ENCODE measurements at places on chromosomes 1 and 21.

- DNase-seq, result no peak
Observed at GRCh38 chr1:246351721-246352120, 155.4 kb downstream of the SMYD3 start.

DNA sequence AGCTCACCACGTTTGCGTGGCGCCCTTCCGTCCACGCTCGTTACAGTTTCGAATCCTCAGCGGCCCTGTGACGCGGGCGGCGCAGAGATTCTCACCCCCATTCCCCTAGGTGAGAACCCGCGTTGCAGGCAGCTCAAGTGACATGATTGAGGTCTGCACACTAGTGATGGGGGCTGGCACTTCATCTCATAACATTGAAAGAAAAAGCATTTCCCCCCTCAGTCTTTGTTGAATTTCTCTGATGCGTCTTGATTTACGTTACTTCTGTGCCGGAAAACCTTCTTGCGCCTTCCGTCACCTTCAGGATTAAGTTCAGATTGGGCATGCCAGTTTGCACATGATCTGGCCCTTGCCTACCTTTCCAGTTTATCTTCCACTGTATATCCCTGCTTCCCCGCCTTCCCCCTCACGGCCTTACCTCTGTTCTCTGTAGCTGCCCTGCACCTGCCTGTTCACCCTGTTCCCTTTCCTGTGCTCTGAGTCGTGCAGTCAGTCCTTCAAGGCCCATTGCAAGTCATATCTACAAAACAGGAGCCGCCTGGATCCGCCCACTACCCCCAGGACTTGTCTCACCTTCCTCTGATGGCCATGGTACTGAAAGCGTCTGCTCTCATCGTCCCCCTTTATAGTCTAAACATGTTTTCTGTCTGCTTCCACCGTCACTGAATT, 1.1 kb downstream of the CTPS1 start:
- peak; percentile 11 for DNase-seq

DNA sequence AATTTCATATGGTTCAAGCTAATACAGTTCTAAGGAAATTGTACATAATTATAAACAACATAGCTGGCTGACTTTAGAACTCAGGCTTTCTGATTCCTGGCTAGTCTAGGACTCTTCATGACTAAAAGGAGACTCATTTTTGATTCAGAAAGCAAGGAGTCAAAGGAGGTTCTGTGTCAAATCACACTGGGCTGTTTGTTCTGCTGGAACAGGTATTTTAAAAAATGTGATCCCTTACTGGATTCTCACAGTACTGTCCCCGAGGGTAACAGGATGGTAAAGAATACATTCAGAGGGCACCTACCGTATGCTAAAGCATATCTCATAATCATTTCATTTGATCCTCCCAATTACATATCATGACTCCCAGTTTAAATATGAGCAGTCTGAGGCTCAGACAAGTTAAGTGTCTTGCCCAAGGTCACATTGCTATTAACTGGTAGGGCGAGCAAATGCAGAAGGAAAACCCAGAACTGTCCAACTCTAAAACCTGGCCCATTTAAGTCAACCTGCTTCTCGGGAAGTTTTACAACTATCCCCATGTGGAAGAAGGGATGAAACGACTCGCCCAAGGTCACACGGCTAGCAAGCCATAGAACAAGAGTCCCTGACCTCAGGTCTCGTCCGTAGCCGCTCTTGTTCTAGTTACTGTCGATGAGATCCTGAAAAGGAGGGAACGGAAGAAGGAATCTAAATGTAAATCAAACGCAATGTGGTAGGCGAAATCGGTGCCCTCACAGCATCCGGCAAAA, 675 bp downstream of the MYSM1 start:
- no peak for DNase-seq

GRCh38 chr1:50620680-50621329, 197.6 kb upstream of the DMRTA2 start:
- DNase-seq, result no peak

DNA sequence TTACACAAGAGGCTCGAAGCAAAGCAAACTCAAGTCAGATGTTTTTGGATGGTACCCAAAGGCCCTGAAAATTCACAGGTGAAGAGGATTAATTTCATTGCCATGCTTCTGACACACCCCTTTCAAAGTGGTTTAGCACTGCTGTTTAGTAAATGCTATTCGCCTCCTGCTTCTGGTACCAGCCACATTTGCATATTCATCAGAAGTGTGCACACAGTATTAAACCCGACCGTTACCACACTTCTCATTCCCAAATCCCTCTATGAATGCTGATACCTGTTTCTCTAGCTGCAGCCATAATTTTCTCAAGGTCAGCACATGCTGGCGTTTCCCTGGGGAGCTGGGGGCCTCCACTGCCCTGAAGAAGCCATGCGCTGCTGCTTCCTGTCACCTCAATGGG, 179.8 kb upstream of the DAB1 start:
- DNase-seq, result no peak

- DNase-seq, result no peak
Observed at GRCh38 chr1:20936216-20936615, 149.1 kb upstream of the HP1BP3 start.

DNA sequence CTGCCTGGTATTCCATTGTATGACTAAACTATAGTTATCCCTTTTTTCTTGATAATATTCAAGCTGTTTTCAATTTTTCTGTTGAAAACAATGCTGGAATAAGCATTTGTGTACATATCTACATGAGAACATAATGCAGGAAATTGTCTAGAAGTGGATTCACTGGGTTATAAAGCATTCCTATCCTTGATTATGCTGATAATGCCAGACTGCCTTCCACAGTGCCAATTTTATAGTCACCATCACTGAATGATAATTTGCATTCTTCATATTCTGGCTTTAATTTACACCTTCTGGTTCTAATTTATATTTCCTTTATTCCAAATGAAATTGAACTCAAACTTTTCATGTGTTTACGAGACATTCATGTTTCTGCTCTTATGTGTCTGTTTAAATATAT, 651.0 kb upstream of the PLXNA2 start:
- DNase-seq, result no peak

- DNase-seq, result no peak
Observed at GRCh38 chr21:42319851-42320572, 4.8 kb upstream of the TFF3 start.

GRCh38 chr1:232435729-232436128, 194.2 kb downstream of the SIPA1L2 start:
- DNase-seq, result no peak

GRCh38 chr1:23555986-23556634, 3.2 kb downstream of the ID3 start:
- no peak for DNase-seq

GRCh38 chr1:87615491-87615890, 286.8 kb downstream of the LMO4 start:
- no peak for DNase-seq

DNA sequence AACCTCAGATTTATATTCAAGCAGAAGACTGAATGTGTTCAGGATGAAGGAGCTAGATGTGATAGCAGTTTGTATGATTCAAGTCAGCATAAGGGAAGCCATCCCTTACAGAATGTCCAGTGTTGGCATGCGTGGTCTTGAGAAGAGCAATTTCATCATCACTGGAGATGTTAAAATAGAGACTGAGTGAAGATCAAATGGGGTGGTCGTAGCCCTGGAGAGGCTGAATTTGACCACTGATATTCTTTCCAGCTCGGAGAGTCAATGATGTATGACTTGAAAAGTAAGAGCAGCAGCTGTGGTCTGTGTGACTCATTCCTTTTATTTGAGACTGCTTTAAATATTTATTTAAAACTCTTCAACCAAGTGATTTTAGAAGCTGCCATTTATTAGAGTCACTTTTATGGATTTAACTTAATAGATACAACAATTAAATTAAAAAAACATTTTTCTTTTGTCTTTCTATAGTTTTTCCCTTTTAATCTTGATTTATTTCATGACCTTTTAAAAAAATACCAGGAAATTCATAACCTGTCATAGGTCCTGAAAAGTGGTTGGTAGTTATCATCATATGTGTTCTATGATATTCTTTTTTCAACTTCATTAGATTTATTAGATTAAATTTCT, 15.5 kb downstream of the FMN2 start:
- DNase-seq, result no peak

DNA sequence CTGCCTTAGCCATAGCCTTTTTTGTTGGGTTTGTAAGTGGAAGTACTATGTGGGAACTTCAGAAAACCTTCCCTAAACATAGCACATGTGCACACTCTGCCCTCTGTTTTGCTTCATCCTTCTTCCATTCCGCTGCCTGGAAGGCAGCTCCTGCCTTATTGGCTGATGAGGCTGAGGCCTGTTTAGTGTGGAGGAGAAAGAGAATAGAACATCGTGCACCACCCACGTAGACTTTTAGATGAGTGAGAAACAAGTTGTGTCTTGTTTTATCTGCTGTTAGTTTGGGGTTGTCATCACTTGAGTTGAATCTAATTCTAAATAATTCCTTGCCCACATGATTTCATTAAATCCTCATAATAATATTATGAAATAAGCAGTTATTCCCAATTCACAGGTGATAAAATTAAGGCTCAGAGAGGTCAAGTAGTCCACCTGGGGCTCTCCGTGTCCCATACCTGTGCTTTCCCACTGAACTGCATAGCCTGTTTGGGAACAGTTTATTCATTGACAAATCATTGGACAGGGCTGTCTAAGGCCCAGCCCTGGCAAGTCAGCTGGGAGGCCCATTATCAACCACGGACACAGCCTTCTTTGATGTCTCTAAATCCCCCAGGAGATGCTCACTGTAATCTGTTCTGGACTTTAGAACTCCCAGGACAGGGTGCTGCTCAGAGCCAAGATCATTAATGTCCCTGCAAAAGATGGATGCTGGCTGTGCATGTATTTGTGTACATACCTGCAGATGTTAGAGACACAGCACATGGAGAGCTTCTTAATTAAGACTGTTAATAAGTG, 93.0 kb downstream of the ABCA4 start:
- no peak for DNase-seq

GRCh38 chr1:228013131-228013934, 6.5 kb downstream of the WNT3A start:
- DNase-seq, result no peak

- DNase-seq, result no peak
Observed at GRCh38 chr1:39229504-39229903, 25.0 kb downstream of the MACF1 start.

- no peak for DNase-seq
Observed at GRCh38 chr1:66437136-66437401, 96.9 kb upstream of the SGIP1 start.

- DNase-seq, result no peak
Observed at GRCh38 chr1:9233241-9233941, 1.2 kb upstream of the H6PD start.

- DNase-seq, result no peak
Observed at GRCh38 chr1:223244366-223245103, 101.5 kb upstream of the TLR5 start.

GRCh38 chr1:229092377-229093237, 178.3 kb upstream of the RAB4A start:
- DNase-seq, result no peak

DNA sequence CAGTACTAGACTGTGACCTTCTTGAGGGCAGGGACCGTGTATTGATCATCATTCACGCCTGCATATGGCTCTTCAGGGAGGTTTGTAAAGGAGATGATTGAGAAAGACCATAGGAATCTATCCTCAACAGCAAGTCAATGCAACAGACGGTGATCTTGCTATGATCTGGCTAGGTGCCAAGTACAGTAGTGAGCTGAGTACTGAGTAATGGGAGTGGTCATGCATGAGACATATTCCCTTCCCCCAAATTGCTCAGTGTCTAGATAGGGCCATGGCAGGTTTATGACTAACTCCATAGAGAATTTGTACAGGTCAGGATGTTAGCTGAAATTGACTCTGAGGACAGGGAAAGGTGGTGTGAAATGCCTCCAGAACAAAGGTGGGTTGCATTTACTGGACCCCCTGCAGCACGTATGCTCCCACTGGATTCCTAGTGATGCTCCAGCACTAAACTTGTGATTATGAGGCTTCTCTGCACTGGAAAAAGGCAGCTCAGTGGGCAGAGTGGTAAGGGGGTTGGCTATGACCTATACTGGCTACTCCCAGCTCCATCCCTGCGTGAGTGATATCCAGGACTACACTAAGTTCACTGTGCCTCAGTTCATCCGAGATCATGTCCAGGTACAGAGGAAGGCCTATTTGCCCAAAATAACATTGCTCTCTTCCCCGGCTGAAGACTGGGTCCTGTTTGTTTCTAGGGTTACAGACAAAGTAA, 37.2 kb downstream of the KCNJ6 start:
- no peak for DNase-seq

GRCh38 chr1:204468206-204468605, 26.4 kb downstream of the PIK3C2B start:
- no peak for DNase-seq

DNA sequence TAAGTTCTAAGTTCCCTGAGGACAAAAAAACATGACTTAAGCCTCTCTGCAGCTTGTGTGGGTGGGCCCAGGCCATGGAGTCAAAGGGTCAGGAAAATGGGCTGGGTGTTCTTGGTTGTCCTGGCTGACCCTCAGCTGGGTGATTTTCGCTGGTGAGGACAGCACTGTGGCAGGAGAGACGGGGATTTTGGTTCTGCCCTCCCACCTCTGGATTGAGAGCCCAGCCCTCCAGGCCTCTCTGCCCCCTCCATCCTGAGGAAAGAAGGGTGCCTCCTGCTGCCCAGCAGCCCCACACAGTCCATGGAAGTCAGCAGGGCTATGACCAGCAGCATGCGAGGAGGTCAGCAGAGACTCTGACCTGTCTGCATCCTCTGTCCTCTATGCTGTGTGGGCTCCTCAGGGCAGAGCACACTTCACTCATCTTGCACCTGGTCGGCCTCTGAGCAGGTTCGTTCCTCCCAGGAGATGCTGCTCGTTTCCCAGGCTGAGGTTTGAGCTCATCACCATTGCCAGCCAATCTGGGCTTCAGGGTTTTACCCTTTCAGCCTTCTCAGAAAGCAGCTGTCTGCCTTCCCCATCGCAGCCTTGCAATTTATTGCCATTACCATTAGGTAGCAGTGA, 26.5 kb downstream of the PHGDH start:
- DNase-seq, result no peak

- no peak for DNase-seq
Observed at GRCh38 chr1:94104776-94105580, 16.0 kb downstream of the ABCA4 start.

DNA sequence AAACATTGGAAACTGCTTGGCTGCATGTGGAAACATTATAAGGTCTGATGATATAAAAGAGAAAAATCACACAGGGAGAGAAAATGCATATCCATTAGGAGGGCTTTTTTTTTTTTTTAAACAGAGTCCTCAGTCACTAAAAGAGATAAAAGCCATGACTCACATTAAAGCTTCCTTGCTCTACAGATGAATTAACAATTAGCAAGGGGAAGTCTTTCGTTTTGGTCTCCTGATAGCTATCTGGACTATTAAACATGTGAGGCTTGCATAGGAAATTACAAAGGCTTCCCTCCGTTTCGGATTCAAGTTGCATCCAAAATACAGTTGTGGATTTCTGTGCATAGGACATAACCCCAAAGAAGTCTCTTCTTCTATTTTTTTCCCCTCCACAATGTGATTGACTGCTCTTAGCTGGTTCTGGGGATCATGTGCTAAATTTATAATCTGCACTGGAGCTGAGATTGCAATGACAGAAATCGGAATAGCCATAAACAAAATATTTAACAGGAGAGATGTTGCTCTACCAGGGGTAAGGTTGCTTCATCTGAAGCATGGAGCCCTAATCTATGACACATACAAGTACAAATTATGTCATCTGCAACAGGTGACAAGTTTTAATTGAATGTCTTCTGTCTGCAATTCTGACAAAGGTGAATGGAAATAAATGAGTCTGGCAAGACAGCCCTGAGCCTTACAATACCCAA, 146.8 kb downstream of the ESRRG start:
- DNase-seq, result no peak

GRCh38 chr1:240968864-240969263, 356.9 kb upstream of the GREM2 start:
- no peak for DNase-seq

Measured in stimulated activated CD8-positive, alpha-beta memory T cell treated with anti-CD3 and anti-CD28 coated beads, Interleukin-7, amount 100 ng/mL, for 1 hour (primary cell).